ENCODE measurements at places on chromosomes 5 and 9.

- DNase-seq = no peak
Measured at GRCh38 chr5:180235077-180235476, 26.1 kb upstream of the RASGEF1C start.

GRCh38 chr5:36059571-36060419 is 6.9 kb downstream of the UGT3A2 start:
- no peak for DNase-seq

DNA sequence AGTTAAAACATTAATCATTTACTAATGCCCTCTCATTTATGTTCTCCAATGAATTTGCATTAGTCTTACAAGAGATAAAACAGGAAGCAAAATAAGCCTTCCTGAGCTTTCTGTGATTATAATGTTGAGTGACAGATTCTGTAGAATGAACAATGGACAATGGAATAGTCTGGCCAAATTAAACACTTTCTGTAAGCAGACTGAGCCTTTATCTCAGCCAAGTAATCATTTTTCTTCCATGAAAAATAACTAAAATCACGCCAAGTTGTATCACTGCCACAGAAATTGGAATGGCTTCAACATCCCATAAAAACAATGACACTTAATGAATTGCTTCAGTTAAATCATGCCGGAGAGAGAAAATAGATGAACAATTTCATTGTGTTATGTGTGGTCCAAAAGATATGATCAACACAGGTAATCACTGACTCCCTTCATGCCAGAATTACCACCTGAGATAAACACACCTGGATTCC is 63.0 kb downstream of the TSSK1B start:
- no peak for DNase-seq

DNA sequence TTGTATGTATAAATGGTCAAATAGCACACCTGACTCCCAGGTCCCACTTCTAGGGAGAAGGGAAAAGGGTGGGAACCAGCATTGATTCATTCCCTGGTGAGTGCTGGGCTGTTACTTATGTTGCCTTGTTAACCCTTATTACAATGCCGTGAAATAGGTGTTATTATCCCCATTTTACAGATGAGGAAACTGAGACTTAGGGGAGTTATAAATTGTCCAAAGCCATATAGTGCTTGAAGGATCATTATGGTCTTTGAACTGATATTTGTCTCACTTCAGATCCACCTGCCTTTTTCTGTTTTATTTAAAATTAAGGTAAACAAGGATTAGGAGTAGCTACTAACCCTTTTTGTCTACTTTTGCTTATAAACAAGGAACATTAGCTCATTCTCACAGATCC is 16.5 kb downstream of the TMEM268 start:
- DNase-seq = no peak
